ENCODE measurements at places on chromosomes 3 and 15.

DNA sequence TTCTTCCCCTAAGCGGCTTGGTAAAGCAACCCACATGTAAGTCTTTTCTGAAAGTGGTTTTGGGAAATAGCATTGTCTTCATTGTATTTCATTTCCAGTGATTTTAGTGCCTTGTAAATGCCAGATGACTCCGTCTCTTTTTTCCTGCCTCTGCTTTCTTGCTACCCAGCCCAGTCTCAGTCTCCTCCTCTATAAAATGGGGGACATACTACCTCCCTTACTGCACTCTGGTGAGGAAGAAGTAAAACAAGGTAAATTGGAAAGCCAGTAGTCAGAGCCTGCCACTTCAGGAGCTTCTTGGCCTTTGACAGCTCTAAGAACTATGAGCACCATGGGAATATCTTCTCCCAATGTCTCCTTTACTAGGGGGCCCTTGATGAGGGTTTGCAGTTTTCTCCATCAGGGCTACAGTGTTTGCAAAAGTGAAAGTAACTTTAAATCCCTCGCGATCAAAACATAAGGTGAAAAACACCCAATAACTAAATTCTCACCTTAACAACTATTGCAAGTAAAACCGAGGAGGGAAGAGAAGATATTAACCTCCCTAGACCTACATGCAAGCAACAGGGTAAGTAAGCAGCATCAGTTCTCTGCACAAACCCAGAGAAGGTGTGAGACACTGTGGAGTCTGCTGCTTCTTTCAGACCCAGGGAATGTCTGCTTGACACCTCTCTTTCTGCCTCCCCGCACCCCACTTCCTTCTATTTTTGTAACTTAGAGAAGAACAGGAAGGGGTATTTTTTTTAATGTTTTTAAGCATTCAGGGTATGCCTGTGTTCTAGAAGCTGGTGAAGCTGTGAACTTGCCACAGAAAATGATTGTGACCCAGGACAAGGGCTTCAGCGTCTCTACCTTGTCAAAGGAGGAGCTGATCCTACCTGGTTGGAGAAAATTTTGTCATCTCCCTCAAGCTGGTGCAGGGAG is 159.1 kb upstream of the EOMES start:
- DNase-seq: no peak

GRCh38 chr3:74001436-74001835 is 376.7 kb upstream of the PDZRN3 start:
- no peak for DNase-seq

- DNase-seq: no peak
Observed at GRCh38 chr15:80266745-80267144, 14.7 kb upstream of the CTXND1 start.

GRCh38 chr15:52023169-52023922 is 4.3 kb downstream of the MAPK6 start:
- DNase-seq: no peak

DNA sequence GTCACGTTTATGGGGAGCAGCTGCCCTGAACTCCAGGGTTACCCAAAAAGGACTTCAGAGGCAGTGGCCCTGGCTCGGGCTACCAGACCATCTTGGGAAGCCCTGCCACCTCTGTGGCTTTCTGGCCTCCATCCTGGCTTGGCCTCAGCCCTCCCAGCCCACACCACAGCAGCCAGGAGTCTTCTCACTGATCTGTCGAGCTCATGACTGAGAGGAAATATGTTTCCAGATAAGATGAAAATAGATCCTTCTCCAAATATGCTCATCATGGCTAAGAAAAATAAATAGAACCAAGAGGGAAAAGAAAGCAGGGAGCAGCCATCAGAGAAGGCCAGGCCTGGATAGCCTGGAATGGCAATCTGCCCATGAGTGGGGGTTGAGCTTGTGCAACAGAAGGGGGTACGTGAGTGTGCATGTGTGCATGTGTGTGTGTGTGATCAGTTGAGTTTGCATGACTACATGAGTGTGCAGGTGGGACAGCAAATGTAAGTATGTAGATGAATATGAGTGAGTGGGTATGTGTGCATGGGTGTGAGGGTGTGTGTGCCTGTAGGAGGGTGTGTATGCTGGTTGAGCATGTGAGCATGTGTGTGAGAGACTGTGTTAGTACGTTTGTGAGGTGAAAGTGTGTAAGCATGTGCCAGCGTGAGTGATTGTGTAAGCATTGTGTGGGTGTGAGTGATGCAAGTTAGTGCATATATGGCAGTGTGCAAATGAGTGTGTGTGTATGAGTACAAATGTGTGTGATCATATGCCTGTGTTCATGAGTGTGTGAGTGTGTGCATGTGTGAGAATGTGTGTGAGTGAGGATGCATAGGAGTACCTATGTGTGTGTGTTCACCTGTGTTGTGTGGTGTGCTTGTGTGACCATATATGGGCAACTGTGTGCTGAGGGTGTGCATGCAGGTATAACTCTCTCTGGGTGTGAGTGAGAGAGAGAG is 9.9 kb upstream of the RFT1 start:
- DNase-seq: peak; percentile 33

GRCh38 chr3:178236555-178237277 is 299.5 kb upstream of the KCNMB2 start:
- DNase-seq: peak; percentile 88

GRCh38 chr3:41991437-41991836 is 29.5 kb upstream of the ULK4 start:
- no peak for DNase-seq

Data from fibroblast of skin of back (primary cell).